Activated naive CD8-positive, alpha-beta T cell treated with anti-CD3 and anti-CD28 coated beads for 36 hours (primary cell): ENCODE measurements at places on chromosomes 7 and 10. TPM values are rescaled to one million over a fixed set of nuclear protein-coding genes. Genes with fewer than 3 reads are reported as not detected.

- DNase-seq, result no peak
These were observed 146.8 kb downstream of the ADCY1 start for GRCh38 chr7:45720989-45721388.

GRCh38 chr10:111148025-111148424 is 71.2 kb downstream of the ADRA2A start:
- no peak for DNase-seq

DNA sequence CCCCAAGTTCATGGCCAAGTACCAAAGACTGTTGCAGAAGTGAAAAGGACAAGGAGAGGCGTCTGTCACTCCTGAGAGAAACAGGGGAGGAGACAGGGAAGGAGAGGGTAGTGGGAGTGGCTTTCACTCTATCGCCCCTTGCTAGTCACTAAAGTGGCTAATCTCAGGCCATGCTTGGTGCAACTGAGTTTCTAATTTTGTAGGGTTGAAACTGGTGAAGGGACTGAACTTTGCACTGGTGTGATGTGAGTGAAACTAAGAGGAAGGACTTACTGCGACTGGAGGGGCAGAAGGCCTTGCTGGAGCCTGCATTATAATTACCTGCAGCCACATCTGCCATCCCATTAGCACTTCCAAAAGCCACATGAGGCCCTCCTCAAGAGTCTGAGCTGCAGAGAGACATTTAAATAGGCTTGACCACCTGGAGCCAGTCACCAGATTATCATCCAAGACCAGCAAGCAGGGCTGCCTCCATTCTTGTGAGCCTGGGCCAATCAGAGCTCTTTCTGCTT is 107.2 kb upstream of the EEPD1 start:
- no peak for DNase-seq

DNA sequence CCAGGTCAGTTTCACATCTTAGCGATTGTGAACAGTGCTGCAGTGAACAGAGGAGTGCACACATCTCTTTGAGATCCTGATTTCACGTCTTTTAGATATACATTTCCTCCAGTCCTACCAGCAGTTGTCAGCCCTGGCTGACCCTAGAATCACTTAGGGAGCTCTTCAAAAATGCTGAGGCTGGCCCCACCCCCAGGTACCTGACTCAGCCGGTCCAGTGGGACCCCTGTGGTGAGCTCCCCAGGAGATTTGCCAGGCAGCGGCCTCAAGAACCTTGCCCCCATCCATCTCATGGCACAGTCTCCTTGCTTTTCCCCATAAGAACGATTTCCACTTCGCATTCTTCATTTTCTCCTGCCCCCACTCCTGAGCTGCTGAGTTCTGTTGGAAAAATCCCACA is 45.5 kb downstream of the TEX36 start:
- no peak for DNase-seq

The SLC26A5 gene
- total RNA-seq, result not detected

The TBL2 gene
- 32.2 TPM for total RNA-seq

DNA sequence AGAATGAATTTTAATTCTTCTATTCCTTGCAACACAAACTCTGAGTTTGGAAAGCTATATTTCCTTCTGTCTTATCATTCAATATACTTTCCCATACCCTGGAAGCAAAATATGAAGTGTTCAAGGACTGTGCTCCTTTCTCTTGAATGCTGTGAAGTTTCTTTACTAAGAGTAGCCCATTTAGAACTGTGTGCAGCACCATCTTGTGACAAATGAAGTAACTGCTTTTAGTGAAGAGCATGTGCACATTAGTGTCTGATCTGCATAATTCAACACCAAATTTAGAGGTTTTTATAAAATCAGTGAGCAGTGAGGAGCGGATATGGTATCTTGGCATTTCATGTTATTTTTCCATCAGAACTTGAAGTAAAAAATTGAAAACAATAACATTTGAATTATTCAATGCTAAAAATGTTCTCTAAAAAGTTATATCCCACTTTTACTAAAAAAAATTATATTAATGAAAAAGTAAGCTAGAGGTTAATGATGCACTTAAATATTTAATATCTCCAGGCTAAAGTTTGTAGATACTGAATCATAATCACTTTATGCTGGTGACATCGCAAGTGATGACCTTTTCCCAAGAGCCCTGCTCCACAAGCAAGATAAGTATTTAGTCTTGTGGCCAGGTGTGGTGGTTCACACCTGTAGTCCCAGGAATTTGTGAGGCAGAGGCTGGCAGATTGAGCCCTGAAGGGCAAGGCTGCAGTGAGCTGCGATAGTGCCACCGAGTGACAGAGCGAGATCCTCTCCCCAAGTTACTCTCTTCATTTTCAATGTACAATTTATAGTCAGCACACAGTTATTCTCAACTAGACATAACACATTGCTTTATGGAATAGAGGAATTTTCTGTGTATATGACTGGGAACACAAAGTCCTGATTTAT is 108.8 kb upstream of the PCLO start:
- DNase-seq, result no peak

DNA sequence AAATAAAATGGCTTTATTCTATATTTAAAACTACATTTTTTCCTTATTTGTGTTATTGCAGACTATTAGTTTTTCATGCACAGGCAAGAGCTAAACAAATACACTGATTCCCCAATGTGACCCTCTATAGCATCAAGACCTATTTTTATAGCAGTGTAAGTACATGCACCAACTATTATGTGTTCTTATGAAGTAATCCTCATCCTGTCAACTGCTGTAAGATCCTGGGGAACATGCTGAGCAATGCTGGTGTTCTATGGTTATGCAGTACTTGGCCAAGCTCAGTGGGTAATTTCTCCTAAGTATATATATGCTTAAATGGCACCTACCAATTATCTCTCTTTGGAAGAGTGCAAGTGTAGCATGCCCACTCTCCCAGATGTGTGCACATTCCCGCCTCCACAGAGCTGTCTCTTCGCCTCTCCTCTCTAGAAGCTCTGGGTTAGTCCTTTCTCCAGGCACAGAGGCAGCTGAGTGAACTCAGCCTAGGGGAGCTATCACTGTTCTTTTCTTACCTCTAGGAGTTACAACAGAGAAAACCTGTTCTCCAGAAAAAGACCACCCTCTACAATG is 428.8 kb downstream of the KCNMA1 start:
- DNase-seq, result no peak

GRCh38 chr10:4767033-4767814 is 58.8 kb upstream of the AKR1E2 start:
- no peak for DNase-seq

GRCh38 chr7:90025771-90026170 is 128.5 kb upstream of the STEAP1 start:
- DNase-seq, result no peak

DNA sequence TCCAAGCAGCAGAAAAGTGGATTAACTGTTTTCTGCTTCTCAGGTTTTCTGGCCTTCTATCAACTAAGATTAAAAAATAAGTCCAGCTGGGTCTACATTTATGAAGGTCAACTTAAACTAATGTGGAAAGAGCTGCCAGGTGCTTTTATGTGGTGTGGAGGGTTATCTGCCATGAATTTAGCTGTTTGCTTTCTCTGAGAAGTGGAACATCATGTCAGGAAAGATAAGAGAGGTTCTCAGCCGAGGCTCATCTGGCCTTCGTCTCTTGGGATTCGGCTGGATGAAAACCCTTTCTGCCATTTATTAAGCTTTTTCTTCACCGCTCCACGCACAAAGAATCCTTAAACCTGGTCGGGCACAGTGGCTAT is 5.5 kb downstream of the PTPRN2 start:
- DNase-seq, result no peak

- no peak for DNase-seq
These were observed at the start of gene ELN for GRCh38 chr7:74027683-74028320. Gene ELN, plus strand, starts transcription at chr7:74028173. Its CDS starts 15 bp downstream, at chr7:74028188.

GRCh38 chr10:11612021-11613001 is 861 bp upstream of the USP6NL start:
- no peak for DNase-seq

The NAT16 gene
- not detected for total RNA-seq

- peak; percentile 35 for DNase-seq
These were observed 300 bp downstream of the ARHGAP21 start for GRCh38 chr10:24723386-24723787.
